ENCODE measurements at places on chromosomes 5 and 9. TPM values are rescaled to one million over a fixed set of nuclear protein-coding genes. Genes with fewer than 3 reads are reported as not detected.

BTNL8 gene
- not detected for total RNA-seq

SVEP1 gene
- total RNA-seq: 43.0 TPM

RPL37 gene
- 385 TPM for total RNA-seq

PCDHGA4 gene
- total RNA-seq: 6.8 TPM

EGFLAM gene
- 11.2 TPM for total RNA-seq

CDK7 gene
- 41.5 TPM for total RNA-seq

TTF1 gene
- total RNA-seq: 8.0 TPM

MSMP gene
- total RNA-seq: not detected

LRRC70 gene
- 1.4 TPM for total RNA-seq

NPDC1 gene
- 10.0 TPM for total RNA-seq

GLRA1 gene
- not detected for total RNA-seq

PROB1 gene
- total RNA-seq: 1.2 TPM

ISL1 gene
- not detected for total RNA-seq

SAXO1 gene
- under 0.01 TPM for total RNA-seq

GRCh38 chr5:32173267-32174010 lies 680 bp downstream of the GOLPH3 start:
- DNase-seq: peak; percentile 88

GRCh38 chr5:122415030-122415800 lies 103.2 kb downstream of the SNCAIP start:
- DNase-seq: peak; percentile 59

- no peak for DNase-seq
Observed at GRCh38 chr9:130128251-130128650, 44.0 kb upstream of the NCS1 start.

GRCh38 chr9:227860-228259 lies 13.2 kb downstream of the DOCK8 start:
- no peak for DNase-seq

DNA sequence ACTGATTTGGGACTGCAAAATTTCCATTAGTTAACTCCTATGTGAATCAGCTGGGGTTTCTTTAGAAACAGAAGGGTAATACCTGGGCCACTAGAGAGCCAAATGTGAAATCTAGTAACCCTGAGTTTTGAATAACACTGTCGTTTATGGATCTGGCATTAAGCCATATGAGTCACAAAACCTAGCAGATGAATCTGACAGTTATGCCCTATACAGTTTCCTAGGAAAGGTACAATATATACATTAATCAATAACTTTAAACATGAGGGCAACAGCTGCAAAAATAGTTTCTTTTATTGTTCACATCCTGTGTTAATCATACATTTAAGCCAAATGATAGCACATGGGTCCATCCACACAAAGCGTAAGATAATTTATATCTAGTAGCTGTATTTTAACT lies 56.9 kb downstream of the PAM start:
- DNase-seq: no peak

- no peak for DNase-seq
Observed at GRCh38 chr5:176814313-176814685, 3.9 kb downstream of the UNC5A start.

DNA sequence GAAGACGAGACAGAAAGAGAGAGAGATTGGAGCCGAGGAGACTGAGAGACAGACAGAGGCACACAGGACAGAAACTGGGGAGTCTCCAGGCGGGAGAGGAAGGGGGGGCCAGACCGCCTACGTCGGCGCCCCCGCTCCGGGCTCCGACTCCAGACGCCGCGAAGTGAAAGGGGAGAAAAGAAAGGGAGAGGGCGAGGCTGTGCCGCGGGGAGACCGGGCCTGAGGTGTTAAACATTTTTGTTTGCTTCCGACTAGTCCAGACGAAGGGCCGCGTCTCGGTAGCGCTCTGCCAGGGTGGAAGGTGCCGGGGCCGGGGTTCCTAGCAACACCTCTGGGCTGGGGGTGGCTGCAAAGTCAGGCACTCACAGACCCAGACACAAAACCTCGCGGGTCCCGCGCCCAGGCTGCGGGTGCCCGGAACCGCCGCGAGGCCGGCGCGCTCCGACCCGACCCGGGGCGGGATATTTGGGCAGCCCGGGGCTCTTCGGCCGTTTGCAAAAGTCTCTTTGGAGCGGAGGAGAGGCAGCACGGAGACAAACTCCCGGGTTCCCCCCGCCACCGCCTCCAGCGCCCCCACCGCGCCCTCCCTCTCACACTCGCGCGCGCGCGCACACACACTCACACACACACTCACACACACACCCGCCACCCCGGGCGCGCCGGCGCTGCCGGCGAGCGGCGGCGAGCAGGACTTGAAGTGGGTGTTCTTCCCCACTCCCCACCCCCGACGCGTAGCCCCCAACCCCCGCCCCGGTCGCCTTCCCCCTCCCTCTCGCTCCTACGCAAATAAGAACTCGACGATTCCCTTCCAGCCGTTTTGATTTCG lies 626 bp upstream of the FST start:
- DNase-seq: peak; percentile 92

- DNase-seq: no peak
Observed at GRCh38 chr9:105205787-105206495, 38.5 kb upstream of the SLC44A1 start.

GRCh38 chr5:72137826-72138409 lies 30.6 kb downstream of the MAP1B start:
- no peak for DNase-seq

GRCh38 chr9:94987731-94988130 lies 261.2 kb downstream of the AOPEP start:
- peak; percentile 23 for DNase-seq

DNA sequence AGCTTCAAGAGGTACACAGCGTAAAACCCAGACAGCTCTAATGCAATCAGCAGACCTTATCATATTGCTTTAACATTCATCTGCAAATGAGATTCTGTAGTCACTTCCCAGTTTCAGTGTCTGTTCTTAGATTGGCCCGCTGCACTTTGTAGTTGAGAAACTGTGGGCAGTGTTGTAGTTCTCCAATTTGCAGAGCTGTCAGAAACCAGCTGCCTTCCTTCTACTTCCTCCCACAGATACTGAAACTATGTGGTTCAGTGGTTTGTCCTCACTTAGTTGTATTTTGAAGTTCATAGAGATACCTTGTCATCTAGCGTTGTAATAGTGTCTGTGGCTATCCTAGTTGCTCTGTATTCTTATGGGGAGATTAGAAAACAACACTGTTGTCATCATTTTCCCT lies 39.6 kb upstream of the TRIM36 start:
- no peak for DNase-seq

DNA sequence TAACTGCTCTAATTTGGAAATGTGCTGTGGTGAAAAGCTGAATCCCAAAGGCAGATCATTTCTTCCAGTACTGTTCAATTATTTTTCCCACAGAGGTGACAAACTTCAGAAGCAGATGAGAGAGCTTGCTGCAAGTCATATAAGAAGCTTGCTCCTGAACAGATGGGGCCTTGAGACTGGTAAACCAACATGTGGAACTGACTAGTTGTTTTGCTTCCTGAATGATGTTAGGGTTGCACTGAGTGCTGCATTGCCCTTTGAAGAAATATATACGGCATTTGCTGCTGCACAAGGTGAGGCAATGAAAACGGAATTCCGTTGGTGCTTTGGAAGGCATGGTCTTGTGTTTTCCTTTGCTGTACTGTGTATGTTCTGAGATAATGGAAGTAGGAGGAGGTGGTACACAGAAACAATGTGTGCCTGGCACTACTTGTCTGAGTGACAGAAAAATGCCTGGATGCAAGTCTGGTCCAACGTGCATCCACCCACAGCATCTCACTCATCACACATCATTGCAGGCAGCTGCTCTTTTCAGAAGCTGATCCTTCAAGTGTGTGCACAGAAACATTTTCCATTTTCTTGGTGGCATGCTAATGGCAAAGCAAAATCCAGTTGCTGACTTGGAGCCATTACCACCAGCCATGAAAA lies 76.9 kb downstream of the ANKH start:
- DNase-seq: no peak

DNA sequence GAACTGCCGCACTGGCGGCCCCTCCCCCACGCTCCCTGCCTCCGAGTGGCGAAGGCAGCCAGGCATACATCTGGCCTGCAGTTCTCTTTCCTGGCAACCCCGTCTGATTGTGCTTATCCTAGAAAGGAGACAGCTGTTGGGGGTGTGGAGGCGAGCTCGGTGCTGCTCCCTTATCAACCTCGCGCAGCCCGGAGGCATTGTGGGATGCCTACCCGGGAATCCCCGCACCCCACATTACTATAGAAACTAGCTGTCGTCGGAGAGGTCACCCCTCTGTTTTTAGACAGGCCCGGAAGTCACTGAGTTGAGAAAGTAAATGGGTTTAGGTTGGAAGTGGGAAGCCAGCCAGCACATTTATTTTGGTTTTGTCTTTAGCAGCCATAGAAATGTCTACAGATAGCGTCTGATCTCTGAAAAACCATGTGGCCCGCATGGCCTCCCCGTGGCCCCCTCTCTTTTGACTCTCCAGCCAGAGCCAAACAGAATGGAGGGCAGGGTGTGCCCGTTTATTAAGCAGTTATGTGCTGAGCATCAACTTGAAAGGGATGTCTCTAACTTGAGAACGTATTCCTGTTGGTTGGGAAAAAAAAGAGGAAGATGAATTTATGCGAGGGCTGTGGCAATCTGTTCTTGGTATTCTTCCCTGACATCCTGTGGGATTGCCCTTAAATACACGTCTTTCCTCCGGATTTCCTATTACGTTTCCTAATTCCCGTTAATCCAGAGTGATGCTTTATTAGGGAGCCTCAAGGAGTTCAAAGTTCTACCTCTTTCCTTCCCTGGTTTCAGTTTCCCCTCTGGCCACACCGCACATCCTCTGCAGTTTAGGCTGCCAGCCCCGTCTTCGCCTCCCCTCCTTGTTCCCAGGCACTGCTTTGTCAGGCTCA lies 3.9 kb downstream of the STC2 start:
- DNase-seq: peak; percentile 92

- DNase-seq: peak; percentile 79
Observed at GRCh38 chr5:83927140-83927733, 206.6 kb upstream of the HAPLN1 start.

GRCh38 chr9:123945532-123945931 lies 15.6 kb upstream of the DENND1A start:
- no peak for DNase-seq

DNA sequence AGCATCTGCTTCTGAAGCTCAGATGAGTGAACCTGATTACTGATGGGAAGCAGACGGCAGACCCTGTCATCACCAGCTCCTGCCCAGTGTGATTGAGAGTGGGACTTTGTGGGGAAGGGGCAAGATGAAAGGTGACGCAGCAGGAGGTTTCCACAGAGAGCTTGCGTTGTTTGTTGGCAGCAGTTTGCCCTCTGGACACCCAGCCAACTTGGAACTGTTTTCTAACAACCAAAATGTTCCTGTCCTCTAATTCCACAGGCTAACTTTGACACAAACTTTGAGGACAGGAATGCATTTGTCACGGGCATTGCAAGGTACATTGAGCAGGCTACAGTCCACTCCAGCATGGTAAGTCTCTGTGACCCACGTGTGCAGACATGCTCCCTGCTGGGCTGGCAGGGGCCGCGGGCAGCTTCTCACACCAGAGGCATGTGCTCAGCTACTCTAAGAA lies 20.9 kb downstream of the CYFIP2 start:
- DNase-seq: no peak

- peak; percentile 93 for DNase-seq
Observed at GRCh38 chr9:35686222-35687203, 3.2 kb downstream of the TPM2 start.

- DNase-seq: no peak
Observed at GRCh38 chr5:170289121-170289520, 8.5 kb downstream of the LCP2 start.

GRCh38 chr5:76762484-76762883 lies 46.6 kb downstream of the F2R start:
- DNase-seq: no peak

- DNase-seq: no peak
Observed at GRCh38 chr5:17625686-17626085, 6.2 kb upstream of the TAF11L13 start.

DNA sequence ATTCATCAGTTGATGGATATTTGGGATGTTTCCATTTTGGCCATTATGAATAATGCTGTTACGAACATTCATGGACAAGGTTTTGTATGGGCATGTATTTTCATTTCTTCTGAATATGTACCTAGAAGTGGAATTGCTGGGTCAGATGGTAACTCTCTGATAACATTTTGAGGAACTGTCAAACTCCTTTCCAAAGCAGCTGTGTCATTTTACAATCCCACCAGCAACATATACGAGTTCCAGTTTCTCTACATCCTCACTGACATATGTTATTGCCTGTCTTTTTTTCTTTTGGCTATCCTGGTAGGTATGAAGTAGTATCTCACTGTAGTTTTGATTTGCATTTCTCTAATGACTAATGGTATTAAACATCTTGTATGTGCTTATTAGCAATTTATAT lies 86.7 kb downstream of the PRKACG start:
- no peak for DNase-seq

- no peak for DNase-seq
Observed at GRCh38 chr5:132388244-132389050, 18.9 kb downstream of the SLC22A5 start.

DNA sequence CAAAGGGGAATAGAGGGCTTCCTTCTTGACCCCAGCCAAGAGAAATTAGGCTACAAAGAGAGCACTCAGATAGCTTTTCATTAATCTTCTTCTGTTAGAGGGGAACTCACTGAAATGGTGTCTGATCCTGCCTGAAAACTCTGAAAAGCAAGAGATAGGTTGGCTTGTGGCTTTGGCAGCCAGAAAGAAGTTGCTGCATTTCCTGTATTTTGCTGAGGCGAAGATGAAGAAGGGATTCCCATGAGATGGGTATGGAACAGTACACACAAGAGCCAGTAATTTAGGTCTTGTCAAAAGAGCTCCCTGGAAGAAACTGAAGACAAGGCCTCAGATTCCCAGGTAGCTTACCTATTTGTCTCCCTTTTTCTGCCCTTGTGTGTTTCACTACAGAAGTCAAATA lies 120.9 kb upstream of the TARS1 start:
- no peak for DNase-seq

DNA sequence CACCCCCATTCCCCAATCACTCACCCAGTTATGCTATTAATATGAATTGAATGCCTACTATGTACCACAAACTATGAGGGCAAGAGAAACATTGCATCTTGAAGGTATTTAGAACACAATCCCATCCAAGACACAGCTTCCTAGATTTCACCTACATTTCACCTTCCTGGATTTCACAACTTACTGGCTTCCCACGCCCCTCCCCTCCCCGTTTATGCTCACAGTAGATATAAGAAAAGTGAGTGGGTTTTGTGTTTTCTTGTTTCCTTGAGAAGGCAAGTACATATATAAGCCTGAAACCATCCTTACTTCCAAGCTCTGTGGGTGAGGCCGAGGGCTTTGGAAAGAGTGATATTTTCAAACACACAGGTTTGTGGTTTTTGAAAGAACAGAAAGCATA lies 465.0 kb downstream of the BNC2 start:
- DNase-seq: no peak

- no peak for DNase-seq
Observed at GRCh38 chr5:39495227-39495626, 70.4 kb upstream of the DAB2 start.

DNA sequence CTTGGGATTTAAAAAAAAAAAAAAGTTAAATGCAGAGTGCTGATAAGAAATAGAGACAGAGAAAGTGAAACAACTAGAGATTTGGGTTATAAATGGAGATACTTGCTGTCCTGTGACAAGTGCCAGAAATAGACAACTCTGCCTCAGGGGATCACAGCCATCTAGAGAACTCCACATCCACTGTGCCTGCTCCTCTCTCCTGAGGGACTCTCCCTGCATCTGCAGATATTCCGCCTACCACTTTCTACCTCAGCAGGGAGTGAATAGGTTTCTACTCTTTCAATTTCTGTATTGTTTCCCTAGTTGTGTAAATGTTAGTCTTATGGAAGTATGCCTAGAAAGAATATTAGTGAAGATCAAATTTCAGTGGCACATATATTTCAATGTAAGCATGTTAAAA lies 307.2 kb downstream of the HTR1A start:
- no peak for DNase-seq

GRCh38 chr9:96621618-96622017 lies 2.0 kb upstream of the CDC14B start:
- peak; percentile 75 for DNase-seq
